GM12892 (cell line): ENCODE measurements at places on chromosomes 12 and 14.
A peak's percentile ranks its signal among the peaks of the same experiment; 100 is the strongest.

GRCh38 chr14:30210630-30211029 is 283.0 kb upstream of the PRKD1 start:
- DNase-seq: no peak

DNA sequence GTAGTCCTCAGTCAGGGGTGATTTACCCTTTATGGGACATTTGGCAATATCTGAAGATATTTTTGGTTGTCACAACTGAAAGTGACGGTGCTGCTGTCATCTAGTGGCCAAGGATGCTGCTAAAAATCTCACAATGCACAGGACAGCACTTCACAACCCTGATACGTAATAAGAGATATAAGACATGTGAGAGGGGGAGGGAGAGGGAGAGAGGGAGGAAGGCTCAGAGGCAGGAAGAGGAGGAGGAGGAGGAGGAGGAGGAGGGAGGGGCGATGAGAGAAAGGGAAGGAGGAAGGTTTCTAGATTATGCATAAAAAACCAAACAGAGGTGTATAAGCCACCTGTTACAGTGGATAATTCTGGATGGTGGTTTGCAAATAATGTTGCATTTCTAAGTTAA is 14.3 kb downstream of the MYL2 start:
- no peak for DNase-seq

DNA sequence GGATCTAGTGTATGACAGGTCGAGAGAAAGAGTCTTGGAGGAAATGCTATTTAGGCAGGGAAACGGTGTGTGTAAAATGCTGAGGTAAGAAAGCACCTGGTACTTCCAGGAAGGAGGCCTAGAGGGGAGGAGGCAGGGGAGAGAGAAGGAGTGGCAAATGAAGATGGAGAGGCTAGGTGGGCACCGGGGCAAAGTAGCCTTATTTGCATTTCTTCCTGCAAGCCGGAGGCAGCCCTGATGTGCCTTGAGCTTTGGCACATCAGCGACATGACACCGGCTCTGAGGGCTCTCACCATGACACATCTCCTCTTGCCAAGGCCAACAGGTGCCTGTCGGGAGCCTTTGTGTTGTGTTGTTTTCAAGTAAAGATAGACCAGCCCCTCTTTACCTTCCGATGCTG is 61.6 kb downstream of the CPM start:
- no peak for DNase-seq

- no peak for DNase-seq
These were observed 360.8 kb downstream of the CCDC91 start for GRCh38 chr12:28550757-28551704.

DNA sequence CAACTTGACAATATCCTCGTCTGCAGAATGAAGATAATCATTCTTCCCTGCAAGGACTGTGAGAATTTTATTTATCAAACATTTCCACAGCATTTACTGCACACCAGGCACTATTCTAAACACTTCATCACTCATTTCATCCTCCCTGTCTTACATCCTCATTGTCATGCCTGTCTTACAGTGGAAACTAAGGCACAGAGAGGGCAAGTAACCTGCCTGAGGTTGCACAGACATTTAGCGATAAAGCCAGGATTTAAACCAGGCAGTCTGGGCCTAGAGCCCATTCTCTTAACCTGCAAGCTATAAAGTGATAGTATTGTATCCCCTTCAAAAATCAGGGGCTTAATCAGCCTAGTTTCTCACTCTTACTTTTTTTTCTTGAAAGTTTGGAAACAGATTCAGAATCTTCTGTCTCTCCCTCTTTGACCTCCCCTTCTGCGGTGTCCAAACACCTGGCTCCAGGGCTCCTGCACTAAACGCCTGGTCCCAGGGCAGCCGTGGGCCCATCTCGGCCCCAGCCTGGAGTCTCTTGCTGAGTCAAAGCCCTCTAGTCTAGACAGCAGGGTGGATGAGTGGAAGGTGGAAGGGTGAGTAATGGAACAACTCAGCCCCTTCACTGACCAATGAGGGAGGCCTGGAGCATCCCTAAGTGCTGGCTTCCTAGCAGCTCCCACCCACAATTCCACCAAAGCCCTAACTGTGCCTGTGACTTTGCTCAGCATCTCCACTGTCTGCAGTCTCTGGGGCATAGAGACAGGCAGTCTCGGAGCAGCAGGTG is 12.5 kb downstream of the ISM2 start:
- DNase-seq: no peak

DNA sequence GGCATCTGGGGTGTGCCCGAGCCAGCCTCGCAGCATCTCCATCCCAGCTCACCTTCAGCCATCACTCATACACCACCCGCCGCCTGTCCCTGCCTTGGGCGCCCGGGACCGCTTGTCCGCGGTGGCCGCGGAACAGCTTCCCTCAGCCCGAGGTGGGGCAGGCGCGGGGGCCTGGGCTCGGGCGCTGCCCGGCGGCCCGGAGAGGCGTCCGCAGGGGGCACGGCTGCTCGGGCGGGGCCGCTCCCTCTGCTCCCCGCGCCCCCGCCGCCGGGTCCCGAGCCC is 430 bp downstream of the SLC41A2 start:
- DNase-seq: peak; percentile 28

DNA sequence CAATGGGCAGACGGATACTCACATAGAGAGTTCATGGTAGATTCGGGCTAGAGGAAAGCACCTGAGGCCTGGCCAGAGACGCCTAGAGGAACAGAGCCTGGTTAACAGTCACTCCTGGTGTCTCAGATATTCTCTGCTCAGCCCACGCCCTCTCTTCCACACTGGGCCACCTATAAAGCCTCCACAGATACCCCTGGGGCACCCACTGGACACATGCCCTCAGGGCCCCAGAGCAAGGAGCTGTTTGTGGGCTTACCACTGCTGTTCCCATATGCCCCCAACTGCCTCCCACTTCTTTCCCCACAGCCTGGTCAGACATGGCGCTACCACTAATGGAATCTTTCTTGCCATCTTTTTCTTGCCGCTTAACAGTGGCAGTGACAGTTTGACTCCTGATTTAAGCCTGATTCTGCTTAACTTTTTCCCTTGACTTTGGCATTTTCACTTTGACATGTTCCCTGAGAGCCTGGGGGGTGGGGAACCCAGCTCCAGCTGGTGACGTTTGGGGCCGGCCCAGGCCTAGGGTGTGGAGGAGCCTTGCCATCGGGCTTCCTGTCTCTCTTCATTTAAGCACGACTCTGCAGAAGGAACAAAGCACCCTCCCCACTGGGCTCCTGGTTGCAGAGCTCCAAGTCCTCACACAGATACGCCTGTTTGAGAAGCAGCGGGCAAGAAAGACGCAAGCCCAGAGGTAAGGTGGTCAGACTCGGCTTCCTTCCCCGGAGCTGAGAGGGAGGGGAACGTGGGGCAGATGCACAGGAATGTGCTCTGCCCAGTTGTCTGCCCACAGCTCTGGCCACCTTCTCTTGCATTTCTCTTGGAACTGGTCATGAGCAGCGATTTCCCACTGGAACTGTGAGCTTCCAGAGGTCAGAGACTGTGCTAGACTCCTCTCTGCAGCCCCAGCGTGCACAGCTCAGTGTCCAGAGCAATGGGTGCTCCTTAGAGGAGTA is at the start of gene CD4:
CD4 (plus strand) TSS at position 557 of the 953 bp plus-strand sequence. CDS start 10,611 bp downstream, outside the sequence.
- no peak for DNase-seq

GRCh38 chr14:96627386-96627785 is 125.2 kb downstream of the PAPOLA start:
- no peak for DNase-seq

- no peak for DNase-seq
These were observed 74.4 kb downstream of the ANKS1B start for GRCh38 chr12:99910342-99910741.

GRCh38 chr14:24368562-24369252 is 723 bp downstream of the NFATC4 start:
- DNase-seq: peak; percentile 48

DNA sequence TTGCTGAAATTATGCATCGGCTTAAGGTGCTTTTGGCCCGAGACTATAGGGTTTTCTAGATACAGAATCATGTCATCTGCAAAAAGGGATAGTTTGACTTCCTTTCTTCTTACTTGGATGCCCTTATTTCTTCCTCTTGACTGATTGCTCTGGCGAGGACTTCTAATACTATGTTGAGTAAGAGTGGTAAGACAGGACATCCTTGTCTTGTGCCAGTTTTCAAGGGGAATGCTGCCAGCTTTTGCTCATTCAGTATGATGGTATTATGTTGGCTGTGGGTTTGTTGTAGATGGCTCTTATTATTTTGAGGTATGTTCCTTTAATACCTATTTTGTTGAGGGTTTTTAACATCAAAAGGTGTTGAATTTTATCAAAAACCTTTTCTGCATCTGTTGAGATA is 8.3 kb downstream of the BMAL2 start:
- no peak for DNase-seq

GRCh38 chr12:118302053-118302452 is 70.7 kb downstream of the TAOK3 start:
- no peak for DNase-seq

GRCh38 chr14:83271663-83272062 is 1738.0 kb upstream of the SEL1L start:
- DNase-seq: no peak

DNA sequence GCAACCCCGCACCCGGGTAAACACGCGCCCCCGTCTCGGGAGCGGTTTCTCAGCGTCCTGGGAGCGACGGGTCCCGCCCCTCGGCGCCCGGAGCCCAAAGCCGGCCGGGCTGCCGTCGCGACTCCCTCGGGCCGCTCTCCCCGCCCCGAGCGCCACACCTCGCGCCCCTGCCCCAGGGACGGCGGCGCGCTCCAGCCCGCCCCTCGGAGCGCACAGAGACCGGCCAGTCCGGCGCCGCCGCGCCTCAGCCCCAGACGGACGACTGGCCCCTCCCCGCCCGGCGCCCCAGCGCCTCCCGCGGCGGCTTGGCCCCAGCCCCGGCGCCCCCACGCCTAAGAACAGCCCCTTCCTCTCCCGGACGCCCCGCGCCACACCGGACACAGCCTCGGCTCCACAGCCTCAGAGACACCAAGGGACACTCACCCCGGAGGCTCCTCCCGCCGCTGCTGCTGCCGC is 411 bp downstream of the BTBD7 start:
- peak; percentile 38 for DNase-seq

DNA sequence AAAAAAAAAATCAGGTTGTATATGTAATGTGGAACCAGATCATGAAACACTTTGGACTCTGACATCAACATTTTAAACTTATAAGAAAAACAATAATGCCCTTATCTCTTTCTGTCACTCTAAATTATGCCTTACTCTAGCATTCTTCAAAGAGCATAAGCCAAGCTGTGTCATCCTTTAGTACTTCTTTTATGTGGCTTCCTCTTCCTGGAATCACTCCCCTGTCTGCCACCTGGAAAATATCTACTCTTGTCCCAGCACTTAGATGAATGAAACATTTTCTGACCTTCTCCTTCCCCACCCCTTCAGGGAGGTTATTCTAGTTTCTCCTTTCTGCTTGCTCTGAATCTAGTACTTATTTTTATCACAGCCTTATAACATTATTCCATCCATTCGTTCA is 101.2 kb downstream of the CNTN1 start:
- DNase-seq: no peak

- no peak for DNase-seq
These were observed 11.2 kb upstream of the PLD4 start for GRCh38 chr14:104913435-104913834.

- no peak for DNase-seq
These were observed 100.9 kb upstream of the C14orf180 start for GRCh38 chr14:104478656-104479055.

GRCh38 chr14:100317912-100318808 is 5.0 kb upstream of the SLC25A47 start:
- peak; percentile 88 for DNase-seq
